HFFc6 (cell line): ENCODE measurements at places on chromosomes 16 and 17.
A peak's percentile ranks its signal among the peaks of the same experiment; 100 is the strongest.

DNA sequence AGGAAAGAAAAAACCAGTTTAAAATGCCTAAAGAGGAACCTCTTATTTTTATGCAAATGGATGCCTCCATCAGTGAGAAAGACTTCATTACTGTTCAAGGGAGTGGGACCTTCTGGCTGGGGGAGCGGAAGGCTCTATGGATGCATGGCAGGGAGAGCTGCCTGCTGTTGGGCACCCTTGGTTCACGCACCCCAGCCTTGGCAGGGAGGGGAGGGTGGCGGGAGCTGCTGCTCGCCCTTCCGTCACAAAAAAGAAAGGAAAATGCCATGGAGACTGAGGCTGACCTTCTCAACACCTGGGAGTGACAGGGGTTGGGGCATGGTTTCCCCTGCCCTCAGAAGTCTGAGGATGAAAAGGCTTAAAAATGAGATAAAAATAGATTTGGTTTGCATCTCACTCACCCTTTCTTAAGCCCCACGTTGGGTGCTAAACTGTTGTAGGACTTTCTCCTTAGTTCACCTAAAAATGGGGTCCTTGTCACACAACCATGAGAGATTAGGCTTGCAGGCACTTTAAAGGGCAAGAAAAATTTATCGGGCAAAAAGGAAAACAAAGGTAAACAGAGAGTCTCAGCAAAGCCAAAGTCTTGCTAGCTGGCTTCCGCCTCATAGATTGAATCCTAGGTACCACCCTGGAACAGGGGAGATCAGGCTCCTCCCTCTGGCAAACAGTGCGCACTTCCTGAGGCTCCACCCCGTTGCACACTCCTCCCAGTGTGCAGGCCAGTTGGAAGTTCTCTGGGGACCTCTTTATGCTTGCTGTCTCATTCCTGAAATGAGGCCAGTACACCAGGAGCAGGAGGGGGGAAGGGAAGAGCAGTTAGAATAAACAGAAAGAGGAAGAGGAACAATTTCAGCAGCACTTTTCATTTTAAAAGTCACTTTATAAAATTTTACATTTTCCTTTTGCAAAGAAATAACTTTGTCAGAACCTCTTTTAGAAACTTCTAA, 31.6 kb downstream of the PHKB start:
- no peak for DNase-seq

- no peak for DNase-seq
Observed at GRCh38 chr16:30406795-30407101, 658 bp upstream of the ZNF771 start.

DNA sequence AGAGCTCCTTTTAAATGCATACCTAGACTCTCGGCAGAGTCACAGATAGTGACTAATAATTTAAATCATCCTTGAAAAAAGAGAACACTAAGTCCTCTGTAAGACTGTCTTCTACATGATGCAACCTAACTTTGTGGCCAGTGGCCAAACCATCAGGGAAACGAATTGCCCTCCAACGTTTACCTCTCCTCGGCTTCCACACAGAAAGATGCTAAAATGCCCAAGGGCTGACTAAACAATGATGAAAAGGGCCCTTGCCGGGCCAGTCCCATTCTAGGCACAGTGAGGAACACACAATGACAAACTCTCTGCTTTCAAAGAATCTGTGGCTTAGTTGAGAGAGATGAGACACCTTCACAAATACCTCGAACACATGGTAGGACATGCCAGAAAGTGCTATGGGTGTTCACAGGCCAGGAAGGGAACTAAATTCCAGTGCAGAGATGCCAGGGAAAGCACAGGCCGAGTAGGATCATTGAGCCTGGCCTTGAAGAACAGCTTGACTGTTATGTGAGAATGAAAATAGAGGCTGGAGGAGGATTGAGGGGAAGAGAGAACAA, 35.3 kb upstream of the PITPNM3 start:
- DNase-seq = peak; percentile 91

- DNase-seq = no peak
Observed at GRCh38 chr16:2865651-2866050, 7.7 kb upstream of the PRSS22 start.
